WTC11 (cell line): ENCODE measurements at places on chromosomes 7 and 10. TPM values are rescaled to one million over a fixed set of nuclear protein-coding genes. Genes with fewer than 3 reads are reported as not detected.

- no peak for DNase-seq
- no peaks in the 10 kb centered on the region for H3K36me3 ChIP-seq
- peaks cover 18% of the 10 kb centered on the region for H3K4me1 ChIP-seq
- H3K27me3 ChIP-seq = peaks cover 26% of the 10 kb centered on the region
Measured at GRCh38 chr7:28748933-28749584, 209.1 kb downstream of the TRIL start.

TPK1 gene
- 2.7 to 3.6 TPM (median 2.7 TPM) in 3 replicates for total RNA-seq

GRCh38 chr7:447523-447922 is 72.1 kb downstream of the PDGFA start:
- no peak overlapping the region for H3K4me3 ChIP-seq
- DNase-seq = no peak
- H3K36me3 ChIP-seq = no peaks in the 10 kb centered on the region
- H3K27me3 ChIP-seq = peaks cover 22% of the 10 kb centered on the region

DNA sequence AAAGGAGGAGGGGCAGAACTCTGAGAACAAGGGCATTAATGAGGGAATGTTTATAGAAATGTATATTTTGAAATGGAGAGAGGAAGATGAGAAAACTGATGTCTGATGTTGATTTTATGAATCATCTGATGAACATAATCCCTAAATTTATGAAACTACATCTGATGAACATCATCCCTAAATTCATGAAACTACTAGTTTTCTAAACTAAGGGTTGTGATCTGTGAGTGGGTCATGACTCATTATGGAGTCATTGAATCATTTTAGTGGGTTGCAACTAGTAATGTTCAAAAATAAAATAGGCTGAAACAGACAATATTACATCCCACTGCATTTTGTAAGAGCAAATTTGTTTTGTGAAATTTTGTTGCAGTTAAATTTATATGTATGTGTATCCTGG is 442.6 kb upstream of the TEX47 start:
- no peak overlapping the region for H3K4me3 ChIP-seq
- H3K36me3 ChIP-seq = no peaks in the 10 kb centered on the region
- H3K27me3 ChIP-seq = no peaks in the 10 kb centered on the region
- peaks cover 8% of the 10 kb centered on the region; the same call in 1 of the 2 replicates for H3K4me1 ChIP-seq

TMEM176A gene
- total RNA-seq = 0.30 to 0.74 TPM (median 0.64 TPM) in 3 replicates

TACR2 gene
- total RNA-seq = 0.20 TPM in 1 of 3 replicates, not detected in the others

LLCFC1 gene
- not detected in 3 replicates for total RNA-seq

ELFN1 gene
- 4.1 to 4.6 TPM (median 4.4 TPM) in 3 replicates for total RNA-seq

GRCh38 chr10:11446864-11447263 is 164.6 kb downstream of the USP6NL start:
- no peaks in the 10 kb centered on the region for H3K36me3 ChIP-seq
- peaks cover 5% of the 10 kb centered on the region; the same call in 1 of the 2 replicates for H3K27me3 ChIP-seq
- H3K4me1 ChIP-seq = peaks cover 37% of the 10 kb centered on the region
- DNase-seq = no peak

DNA sequence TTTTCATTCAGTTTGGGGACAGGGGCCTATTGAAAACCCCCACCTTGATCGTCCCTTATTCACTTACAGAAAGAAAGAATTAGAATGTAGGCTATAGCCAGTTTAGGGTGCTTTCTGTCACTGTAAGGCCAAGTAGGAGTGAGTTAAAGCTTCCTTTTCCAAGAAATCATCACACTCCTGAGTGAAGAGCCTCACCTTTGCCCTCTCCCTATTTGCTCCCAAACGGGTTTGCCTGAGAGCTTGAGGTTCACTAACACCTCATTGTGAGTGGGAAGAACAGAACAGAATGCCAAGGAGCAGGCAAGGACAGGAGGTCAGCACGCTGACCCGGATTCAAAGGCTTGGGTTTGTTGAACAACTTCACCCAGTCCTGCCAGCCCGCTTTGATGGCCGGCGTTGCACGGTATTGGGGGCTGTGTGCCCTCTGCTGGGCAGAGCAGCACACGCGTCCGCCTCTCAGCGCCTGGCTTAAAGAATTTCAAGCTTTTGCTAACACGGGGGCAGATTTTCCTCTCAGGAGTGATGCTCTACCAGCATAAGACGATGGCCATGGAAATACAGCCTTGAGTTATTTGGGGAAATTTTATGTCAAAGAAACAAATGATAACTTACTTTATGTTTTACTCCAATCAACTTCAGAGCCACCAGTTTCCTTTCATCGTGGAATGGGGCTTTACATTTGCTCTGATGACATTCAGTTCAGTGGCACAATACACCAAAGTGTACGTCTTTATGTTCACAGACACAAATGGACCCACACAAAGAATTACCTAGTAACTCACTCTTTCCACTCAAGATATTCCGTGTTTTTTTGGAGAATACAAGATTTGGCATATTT is 470.0 kb downstream of the SUGCT start:
- no peaks in the 10 kb centered on the region for H3K36me3 ChIP-seq
- peak; percentile 74 for DNase-seq
- no peak overlapping the region for H3K4me3 ChIP-seq
- H3K4me1 ChIP-seq = peaks cover 12% of the 10 kb centered on the region

GRCh38 chr7:100493476-100494264 is 9.9 kb downstream of the NYAP1 start:
- H3K36me3 ChIP-seq = no peaks in the 10 kb centered on the region
- peaks cover 22% of the 10 kb centered on the region for H3K4me1 ChIP-seq
- H3K4me3 ChIP-seq = peak overlapping the region; percentile 64
- DNase-seq = peak; percentile 67
- no peak overlapping the region for H3K27ac ChIP-seq
- H3K27me3 ChIP-seq = peaks cover 18% of the 10 kb centered on the region
